ENCODE measurements at places on chromosomes 3 and 15. TPM values are rescaled to one million over a fixed set of nuclear protein-coding genes. Genes with fewer than 3 reads are reported as not detected.

GRCh38 chr15:60972866-60973265 is 256.2 kb downstream of the RORA start:
- H3K4me1 ChIP-seq, result peaks cover 25% of the 10 kb centered on the region
- no peaks in the 10 kb centered on the region for H3K27me3 ChIP-seq
- no peak overlapping the region for H3K27ac ChIP-seq
- no peak for DNase-seq
- H3K4me3 ChIP-seq, result no peak overlapping the region
- no peaks in the 10 kb centered on the region for H3K36me3 ChIP-seq

- no peak overlapping the region for H3K4me3 ChIP-seq
- H3K36me3 ChIP-seq, result no peaks in the 10 kb centered on the region
- H3K4me1 ChIP-seq, result no peaks in the 10 kb centered on the region
- H3K27ac ChIP-seq, result no peak overlapping the region
- DNase-seq, result no peak
Measured at GRCh38 chr3:134001251-134001650, 28.5 kb downstream of the SLCO2A1 start.

- no peaks in the 10 kb centered on the region for H3K36me3 ChIP-seq
- H3K27ac ChIP-seq, result peak overlapping the region; percentile 74
- no peaks in the 10 kb centered on the region for H3K27me3 ChIP-seq
Measured at GRCh38 chr15:34799149-34800101, 4.1 kb upstream of the ACTC1 start.

DNA sequence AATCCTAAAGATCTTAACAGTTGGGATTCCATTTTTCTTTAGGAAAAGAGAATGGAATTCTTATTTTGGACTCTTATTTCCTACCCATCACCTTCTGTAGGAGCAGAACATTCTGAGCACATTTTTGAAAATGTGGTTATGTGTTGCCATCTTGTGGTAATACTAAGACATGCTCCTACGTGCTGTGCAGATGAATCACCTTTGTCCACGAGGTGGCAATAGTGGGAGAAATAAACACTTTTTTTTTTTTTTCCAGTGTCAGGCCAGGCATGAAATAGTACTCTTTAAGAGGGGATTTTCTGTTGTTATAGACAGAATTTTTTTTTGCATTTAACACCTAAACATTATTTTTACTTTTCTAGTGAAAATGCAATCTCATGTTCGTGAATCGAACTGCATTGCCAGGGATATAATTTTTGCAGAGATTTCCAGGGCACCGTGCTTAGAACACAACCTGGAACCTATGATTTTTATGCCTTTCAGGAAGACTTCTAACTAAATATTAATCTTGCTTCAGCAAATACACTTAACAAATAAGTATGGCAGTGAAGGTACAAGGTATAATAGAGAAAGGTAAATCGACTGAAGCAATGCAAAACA is 196.6 kb downstream of the GAP43 start:
- DNase-seq, result peak; percentile 31
- H3K36me3 ChIP-seq, result no peaks in the 10 kb centered on the region
- no peak overlapping the region for H3K27ac ChIP-seq
- no peak overlapping the region for H3K4me3 ChIP-seq
- peaks cover 2% of the 10 kb centered on the region for H3K4me1 ChIP-seq

GRCh38 chr3:43865351-43865750 is 174.6 kb downstream of the ABHD5 start:
- no peak overlapping the region for H3K4me3 ChIP-seq
- H3K27me3 ChIP-seq, result no peaks in the 10 kb centered on the region
- H3K4me1 ChIP-seq, result peaks cover 30% of the 10 kb centered on the region
- no peaks in the 10 kb centered on the region for H3K36me3 ChIP-seq
- no peak overlapping the region for H3K27ac ChIP-seq

GRCh38 chr3:59137415-59137814 is 87.6 kb upstream of the CFAP20DC start:
- H3K36me3 ChIP-seq, result no peaks in the 10 kb centered on the region
- no peaks in the 10 kb centered on the region for H3K4me1 ChIP-seq
- H3K27me3 ChIP-seq, result no peaks in the 10 kb centered on the region
- no peak overlapping the region for H3K4me3 ChIP-seq
- H3K27ac ChIP-seq, result no peak overlapping the region

- peak; percentile 7 for DNase-seq
- H3K4me1 ChIP-seq, result peaks cover 17% of the 10 kb centered on the region
- no peaks in the 10 kb centered on the region for H3K27me3 ChIP-seq
- no peaks in the 10 kb centered on the region for H3K36me3 ChIP-seq
Measured at GRCh38 chr15:94119923-94120775, 111.2 kb upstream of the MCTP2 start.

- no peaks in the 10 kb centered on the region for H3K4me1 ChIP-seq
- no peaks in the 10 kb centered on the region for H3K27me3 ChIP-seq
- no peak overlapping the region for H3K4me3 ChIP-seq
- H3K27ac ChIP-seq, result no peak overlapping the region
- H3K36me3 ChIP-seq, result no peaks in the 10 kb centered on the region
Measured at GRCh38 chr3:194828116-194828515, 142.4 kb downstream of the FAM43A start.

DNA sequence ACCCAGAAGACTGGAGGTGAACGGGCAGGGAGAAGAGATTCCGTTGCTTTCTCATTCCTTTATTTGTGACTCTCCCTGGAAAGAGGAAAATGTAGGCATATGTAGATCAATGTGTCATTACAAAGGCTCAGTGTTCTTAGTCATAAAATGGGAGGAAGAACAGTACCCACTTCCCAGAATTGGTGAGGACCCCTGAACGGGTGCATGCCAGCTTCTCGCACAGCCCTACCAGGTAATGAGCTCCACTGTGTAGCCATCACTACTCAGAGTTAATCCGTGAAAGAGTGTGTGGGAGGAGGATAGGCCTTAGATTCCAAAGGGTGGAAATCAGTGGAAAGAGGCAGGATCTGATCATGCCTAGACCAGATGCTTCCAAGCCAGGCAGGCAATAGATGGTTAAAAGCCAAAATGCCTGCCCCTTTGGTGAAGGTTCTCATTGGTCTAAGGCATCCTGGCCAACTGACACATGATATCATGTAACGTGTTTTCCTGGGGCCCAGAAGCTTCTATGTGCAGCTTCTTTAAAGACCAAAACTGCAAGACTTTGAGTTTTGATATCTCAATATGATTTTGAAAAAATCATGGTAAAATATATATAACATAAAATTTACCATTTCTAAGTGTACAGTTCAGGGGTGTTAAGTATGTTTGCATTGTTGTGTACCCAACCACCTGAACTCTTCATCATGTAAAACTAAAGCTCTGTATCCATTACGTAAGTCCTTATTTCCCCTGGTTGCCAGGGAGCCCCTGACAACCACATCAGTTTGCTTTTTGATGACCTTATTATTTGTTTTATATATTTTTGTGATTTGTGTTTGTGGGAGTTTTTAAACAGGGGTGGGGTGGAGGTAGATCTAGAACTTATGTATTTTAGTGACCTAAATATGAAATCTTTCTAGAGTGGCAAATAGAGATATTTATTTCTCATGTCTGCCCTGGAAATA is 402.2 kb upstream of the CFAP20DC start:
- no peaks in the 10 kb centered on the region for H3K36me3 ChIP-seq
- no peaks in the 10 kb centered on the region for H3K4me1 ChIP-seq
- no peak overlapping the region for H3K4me3 ChIP-seq

DNA sequence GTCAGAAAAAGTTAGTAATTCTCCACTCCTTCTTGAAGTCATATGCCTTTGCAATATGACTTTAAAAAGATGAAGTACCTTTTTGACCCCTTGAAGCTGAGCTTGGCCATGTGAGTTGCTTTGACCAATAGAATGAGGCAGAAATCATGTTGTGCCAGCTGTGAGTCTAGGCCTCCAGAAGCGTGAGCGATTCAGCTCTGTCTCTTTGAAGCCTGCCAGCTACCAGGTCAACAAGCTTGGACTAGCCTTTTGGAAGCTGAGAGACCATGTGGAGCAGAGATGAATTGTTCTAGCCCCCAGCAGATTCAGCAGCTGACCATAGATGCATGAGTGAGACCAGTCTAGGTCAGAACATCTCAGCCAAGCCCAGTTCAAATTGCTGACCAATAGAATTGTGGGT is 69.8 kb upstream of the EOMES start:
- H3K36me3 ChIP-seq, result no peaks in the 10 kb centered on the region
- H3K27me3 ChIP-seq, result no peaks in the 10 kb centered on the region
- no peak overlapping the region for H3K4me3 ChIP-seq
- H3K4me1 ChIP-seq, result no peaks in the 10 kb centered on the region

DNA sequence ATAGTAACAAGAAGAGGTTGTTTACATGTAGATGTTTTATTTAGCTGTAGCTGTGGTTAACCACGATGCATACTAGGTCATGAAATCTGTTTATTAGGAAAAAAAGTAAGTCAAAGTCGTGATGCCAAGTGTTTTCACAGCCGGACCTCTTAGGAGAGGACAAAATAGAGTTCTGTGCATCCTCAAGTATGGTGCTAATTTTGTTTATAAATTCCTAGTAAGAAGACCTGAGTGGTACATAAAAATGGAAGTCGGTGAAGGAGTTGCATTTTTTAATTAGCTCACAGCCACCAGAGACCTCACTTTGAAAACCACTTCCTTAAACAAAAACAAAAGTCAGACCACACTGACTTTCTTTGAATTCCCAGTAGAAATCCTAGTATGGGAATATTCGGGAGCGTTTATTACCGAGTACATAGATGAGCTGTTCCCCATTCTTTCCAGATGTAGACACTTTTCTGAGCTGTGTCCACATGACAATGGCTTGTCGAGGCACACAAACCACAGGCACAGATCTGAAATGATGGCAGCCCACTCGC is 143.6 kb upstream of the UBE2E1 start:
- H3K27me3 ChIP-seq, result no peaks in the 10 kb centered on the region
- no peaks in the 10 kb centered on the region for H3K36me3 ChIP-seq
- no peaks in the 10 kb centered on the region for H3K4me1 ChIP-seq
- DNase-seq, result no peak
- no peak overlapping the region for H3K4me3 ChIP-seq
- H3K27ac ChIP-seq, result no peak overlapping the region

GRCh38 chr15:77636209-77636608 is 3.5 kb upstream of the LINGO1 start:
- no peak for DNase-seq
- H3K27me3 ChIP-seq, result peaks cover 6% of the 10 kb centered on the region
- H3K36me3 ChIP-seq, result no peaks in the 10 kb centered on the region
- peaks cover 7% of the 10 kb centered on the region for H3K4me1 ChIP-seq
- H3K27ac ChIP-seq, result no peak overlapping the region

GRCh38 chr15:40439960-40440742 is 602 bp upstream of the BAHD1 start:
- no peak for DNase-seq
- peaks cover 24% of the 10 kb centered on the region for H3K4me1 ChIP-seq
- peaks cover 11% of the 10 kb centered on the region for H3K27me3 ChIP-seq
- no peak overlapping the region for H3K27ac ChIP-seq
- peak overlapping the region; percentile 91 for H3K4me3 ChIP-seq
- no peaks in the 10 kb centered on the region for H3K36me3 ChIP-seq

DNA sequence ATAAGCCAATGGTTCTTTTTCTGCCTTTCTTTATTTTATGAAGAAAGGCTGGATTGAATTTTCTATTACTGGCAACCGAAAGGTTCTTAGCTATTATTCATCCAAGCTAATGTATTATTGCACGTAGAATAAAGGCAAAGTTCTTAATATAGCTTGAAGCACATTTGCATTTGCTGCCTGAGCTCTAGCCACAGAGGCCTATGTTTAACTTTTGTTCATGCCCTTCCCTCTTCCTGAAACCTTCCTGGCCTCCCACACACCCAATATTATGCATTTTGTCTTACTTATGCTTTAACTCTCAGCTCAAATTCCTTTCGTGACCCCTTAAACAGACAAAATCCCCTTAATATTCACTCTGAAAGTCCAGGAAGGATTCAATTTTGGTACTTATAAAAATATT is 71.0 kb upstream of the ZNF280D start:
- no peak for DNase-seq
- no peak overlapping the region for H3K27ac ChIP-seq
- no peaks in the 10 kb centered on the region for H3K27me3 ChIP-seq
- H3K4me3 ChIP-seq, result no peak overlapping the region
- H3K36me3 ChIP-seq, result no peaks in the 10 kb centered on the region
- H3K4me1 ChIP-seq, result no peaks in the 10 kb centered on the region

GRCh38 chr3:117097351-117097750 is 387.8 kb downstream of the TUSC7 start:
- no peaks in the 10 kb centered on the region for H3K27me3 ChIP-seq
- no peaks in the 10 kb centered on the region for H3K36me3 ChIP-seq
- no peaks in the 10 kb centered on the region for H3K4me1 ChIP-seq
- no peak overlapping the region for H3K27ac ChIP-seq
- no peak for DNase-seq
- H3K4me3 ChIP-seq, result no peak overlapping the region

GRCh38 chr3:110181226-110181625 is 843.9 kb upstream of the DPPA4 start:
- H3K27me3 ChIP-seq, result no peaks in the 10 kb centered on the region
- DNase-seq, result no peak
- no peaks in the 10 kb centered on the region for H3K36me3 ChIP-seq
- H3K27ac ChIP-seq, result peak overlapping the region; percentile 56

GRCh38 chr15:86743283-86743903 is 663.7 kb downstream of the AGBL1 start:
- DNase-seq, result no peak
- no peaks in the 10 kb centered on the region for H3K4me1 ChIP-seq

GRCh38 chr3:12544652-12545472 is 437 bp downstream of the MKRN2OS start:
- no peaks in the 10 kb centered on the region for H3K27me3 ChIP-seq
- no peak for DNase-seq
- H3K4me1 ChIP-seq, result no peaks in the 10 kb centered on the region
- no peak overlapping the region for H3K4me3 ChIP-seq
- no peak overlapping the region for H3K27ac ChIP-seq

GRCh38 chr3:52055537-52056351 is 627 bp downstream of the DUSP7 start:
- H3K27me3 ChIP-seq, result no peaks in the 10 kb centered on the region
- peaks cover 34% of the 10 kb centered on the region for H3K4me1 ChIP-seq
- peaks cover 25% of the 10 kb centered on the region for H3K36me3 ChIP-seq
- H3K27ac ChIP-seq, result peak overlapping the region; percentile 82
- DNase-seq, result no peak
- peak overlapping the region; percentile 97 for H3K4me3 ChIP-seq

DNA sequence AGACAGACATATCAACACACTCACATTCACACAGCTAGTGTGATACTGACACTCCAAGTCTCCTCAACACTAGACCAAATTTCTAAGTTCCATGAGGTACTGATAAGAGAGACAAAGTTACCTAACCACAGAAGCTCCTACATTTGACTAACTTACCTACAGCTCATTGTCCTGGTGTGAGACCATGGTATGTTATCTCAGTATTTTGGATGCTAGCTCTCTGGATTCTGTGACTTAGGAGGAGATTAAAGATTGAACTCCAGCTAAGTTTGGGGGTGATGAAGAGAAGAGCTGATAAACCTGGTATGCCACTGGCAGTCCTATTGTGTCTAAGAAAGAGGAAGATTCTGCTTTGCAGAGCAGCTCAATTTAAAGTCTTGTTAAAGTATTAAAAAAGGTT is 144.0 kb upstream of the MYRIP start:
- no peak for DNase-seq
- no peaks in the 10 kb centered on the region for H3K27me3 ChIP-seq
- no peaks in the 10 kb centered on the region for H3K4me1 ChIP-seq
- H3K27ac ChIP-seq, result no peak overlapping the region
- no peak overlapping the region for H3K4me3 ChIP-seq

GRCh38 chr15:72203507-72203837 is 5.9 kb upstream of the GRAMD2A start:
- H3K27me3 ChIP-seq, result no peaks in the 10 kb centered on the region
- H3K4me1 ChIP-seq, result peaks cover 3% of the 10 kb centered on the region
- peaks cover 85% of the 10 kb centered on the region for H3K36me3 ChIP-seq
- no peak overlapping the region for H3K27ac ChIP-seq
- DNase-seq, result peak; percentile 52
- H3K4me3 ChIP-seq, result no peak overlapping the region

GRCh38 chr3:65439641-65440284 is 599.0 kb downstream of the MAGI1 start:
- H3K4me3 ChIP-seq, result no peak overlapping the region
- no peaks in the 10 kb centered on the region for H3K36me3 ChIP-seq
- no peaks in the 10 kb centered on the region for H3K4me1 ChIP-seq
- no peaks in the 10 kb centered on the region for H3K27me3 ChIP-seq
- DNase-seq, result peak; percentile 7
- no peak overlapping the region for H3K27ac ChIP-seq

GOLGA6L4 gene
- total RNA-seq, result 22.2 TPM

SKOR1 gene
- total RNA-seq, result 0.78 TPM

Measured in thoracic aorta (tissue), 2 donors.